ENCODE measurements at places on chromosomes 5 and 9. TPM values are rescaled to one million over a fixed set of nuclear protein-coding genes. Genes with fewer than 3 reads are reported as not detected.

- H3K27me3 ChIP-seq, result no peaks in the 10 kb centered on the region
- H3K4me1 ChIP-seq, result no peaks in the 10 kb centered on the region
- H3K27ac ChIP-seq, result no peak overlapping the region
- no peaks in the 10 kb centered on the region for H3K36me3 ChIP-seq
- DNase-seq, result no peak
- no peak overlapping the region for H3K4me3 ChIP-seq
Measured at GRCh38 chr5:40507095-40507494, 172.6 kb upstream of the PTGER4 start.

DNA sequence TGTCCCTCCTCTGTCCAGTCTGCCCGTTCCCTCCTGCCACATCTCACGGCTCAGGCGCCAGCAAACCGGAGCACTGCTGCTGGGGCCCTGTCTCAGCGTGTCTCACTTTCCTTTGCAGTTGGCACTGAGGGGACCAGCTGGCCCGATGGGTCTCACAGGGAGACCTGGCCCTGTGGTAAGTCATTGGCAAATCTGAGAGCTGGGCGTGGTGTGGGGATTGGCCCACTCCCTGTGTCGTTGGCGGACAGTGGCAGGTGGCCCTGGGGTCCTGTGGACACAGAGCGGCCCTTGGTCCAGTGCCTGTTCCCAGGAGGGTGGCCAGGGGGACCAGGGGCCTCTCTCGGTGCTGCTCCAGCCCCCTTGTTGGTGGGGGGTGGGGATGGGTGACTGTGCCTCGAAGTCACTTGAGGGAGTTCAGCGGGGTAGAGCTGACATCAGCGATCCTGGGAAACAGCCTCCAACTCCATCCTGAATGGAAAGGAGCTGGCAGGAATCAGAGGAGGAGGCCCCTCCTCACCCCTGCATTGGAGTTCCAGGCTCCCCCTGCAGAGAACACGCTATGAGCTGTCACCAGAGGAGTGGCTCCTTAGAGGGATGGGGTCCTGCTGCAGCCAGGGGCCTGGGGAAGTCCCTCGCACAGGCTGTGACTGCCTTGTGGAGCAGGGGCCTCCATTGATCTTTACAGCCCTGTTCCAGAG is 111.0 kb downstream of the COL5A1 start:
- no peaks in the 10 kb centered on the region for H3K4me1 ChIP-seq
- H3K4me3 ChIP-seq, result no peak overlapping the region
- no peak for DNase-seq
- no peaks in the 10 kb centered on the region for H3K27me3 ChIP-seq
- H3K36me3 ChIP-seq, result no peaks in the 10 kb centered on the region

- no peaks in the 10 kb centered on the region for H3K4me1 ChIP-seq
- no peak overlapping the region for H3K27ac ChIP-seq
- H3K36me3 ChIP-seq, result no peaks in the 10 kb centered on the region
Measured at GRCh38 chr9:104743376-104743985, 4.0 kb upstream of the NIPSNAP3A start.

The PAPPA gene
- total RNA-seq, result 6.2 TPM

The F12 gene
- total RNA-seq, result 0.57 TPM

Data from adrenal gland (tissue), 19 donors.